ENCODE measurements at places on chromosomes 13 and 19.
A peak's percentile ranks its signal among the peaks of the same experiment; 100 is the strongest.

- DNase-seq = no peak
These were observed 36.3 kb upstream of the ZNF724 start for GRCh38 chr19:23286477-23286876.

DNA sequence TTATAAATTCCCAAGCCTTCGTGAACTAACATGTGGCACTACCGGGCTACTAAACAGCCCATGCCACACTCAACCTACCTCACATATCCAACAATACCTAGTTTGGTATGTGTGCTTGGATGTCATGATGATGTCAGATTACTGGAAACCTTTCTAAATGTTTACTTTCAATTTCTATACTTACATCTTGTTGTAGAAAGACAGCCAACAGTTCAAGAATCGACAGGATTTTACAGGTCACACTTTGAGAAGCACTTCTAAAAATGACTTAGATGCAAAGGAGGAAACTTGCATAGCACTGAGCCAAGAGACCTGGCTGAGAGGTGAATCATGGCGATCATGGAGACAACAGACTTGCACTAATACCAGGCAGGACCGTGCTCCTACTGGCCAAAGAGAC, 209.9 kb downstream of the COL4A1 start:
- DNase-seq = no peak

- no peak for DNase-seq
These were observed 1.5 kb downstream of the ENOX1 start for GRCh38 chr13:43785261-43785649.

GRCh38 chr13:106756446-106756845, 188.5 kb upstream of the ARGLU1 start:
- peak; percentile 63 for DNase-seq

GRCh38 chr13:98492335-98493041, 84.4 kb downstream of the STK24 start:
- DNase-seq = no peak

- DNase-seq = no peak
These were observed 158.5 kb downstream of the SLITRK6 start for GRCh38 chr13:85640727-85641126.

DNA sequence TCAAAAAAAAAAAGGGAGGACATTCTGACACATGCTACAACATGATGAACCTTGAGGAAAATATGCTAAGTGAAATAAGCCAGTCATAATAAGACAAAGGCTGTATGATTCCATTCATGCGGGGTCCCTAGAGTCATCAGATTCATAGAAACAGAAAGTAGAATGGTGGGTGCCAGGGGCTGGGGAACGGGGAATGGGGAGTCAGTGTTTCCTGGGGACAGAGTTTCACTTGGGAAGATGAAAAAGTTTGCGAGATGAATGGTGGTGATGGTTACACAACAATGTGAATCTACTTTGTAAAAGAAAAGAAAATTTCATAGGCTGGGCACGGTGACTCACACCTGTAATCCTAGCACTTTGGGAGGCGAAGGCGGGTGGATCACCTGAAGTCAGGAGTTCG, 6.1 kb upstream of the CLEC4G start:
- DNase-seq = no peak

GRCh38 chr13:25674371-25674770, 302.6 kb downstream of the ATP8A2 start:
- no peak for DNase-seq

- DNase-seq = no peak
These were observed 1680.9 kb downstream of the OLFM4 start for GRCh38 chr13:54709546-54709945.

GRCh38 chr13:95248953-95249352, 52.3 kb downstream of the ABCC4 start:
- DNase-seq = no peak

DNA sequence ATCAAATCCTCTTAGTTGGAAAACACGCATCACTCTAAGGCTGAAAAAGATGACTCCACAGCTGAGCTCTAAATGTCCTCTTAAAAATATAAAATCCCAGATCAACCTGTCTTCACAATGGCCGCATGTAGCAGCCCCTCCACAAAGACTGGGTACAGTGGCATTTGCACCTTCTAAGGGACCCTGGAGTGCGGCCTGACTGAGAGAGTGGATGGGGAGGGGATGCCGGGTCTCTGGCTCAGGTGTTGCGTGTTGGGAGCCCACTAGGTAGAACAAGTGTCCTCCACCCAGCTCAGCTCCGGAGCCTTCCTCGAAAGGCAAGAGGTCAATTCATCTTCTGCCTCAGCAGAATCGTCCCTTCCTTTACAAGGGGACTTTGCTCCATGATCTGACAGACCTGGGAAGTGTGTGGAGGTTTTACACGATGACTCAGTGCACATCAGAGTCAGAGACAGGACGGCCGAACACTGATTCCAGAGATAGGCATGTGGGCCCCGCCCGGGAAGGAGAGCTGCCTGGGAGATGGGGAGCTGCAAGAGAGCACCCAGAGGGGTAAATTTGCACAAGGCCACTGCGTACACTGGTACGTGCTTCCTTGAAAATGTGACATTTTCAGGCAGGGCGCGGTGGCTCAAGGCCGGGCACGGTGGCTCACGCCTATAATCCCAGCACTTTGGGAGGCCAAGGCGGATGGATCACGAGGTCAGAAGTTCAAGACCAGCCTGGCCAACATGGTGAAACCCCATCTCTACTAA, 23.5 kb upstream of the SLC15A1 start:
- no peak for DNase-seq

DNA sequence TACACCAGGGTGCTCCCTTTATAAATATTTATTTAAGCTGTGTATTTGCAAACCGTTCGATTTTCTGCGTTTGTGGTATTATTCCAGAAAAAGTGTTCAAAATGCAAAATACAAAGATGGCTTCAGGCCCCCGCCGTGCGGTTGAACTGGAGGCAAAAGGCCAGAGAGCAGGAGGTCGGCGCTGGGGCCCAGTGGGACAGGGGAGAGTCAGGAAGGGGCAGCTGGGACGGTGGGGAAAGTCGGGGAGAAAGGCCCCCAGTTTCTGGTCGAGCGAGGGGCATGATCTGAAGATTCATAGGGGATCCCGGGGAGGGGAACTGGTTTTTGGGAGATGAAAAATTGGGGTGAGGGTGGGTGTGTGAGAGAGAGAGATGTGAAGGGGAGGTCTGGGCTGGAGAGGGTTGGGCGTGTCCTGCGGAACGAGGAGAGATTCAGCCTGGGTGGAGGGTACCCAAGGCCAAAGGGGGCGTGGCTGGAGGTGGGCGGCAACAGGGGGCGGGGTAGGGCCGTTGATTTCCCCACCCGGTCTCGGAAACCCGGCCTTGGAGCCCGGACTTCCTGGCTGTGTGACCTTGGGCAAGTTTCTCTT, 678 bp downstream of the ISOC2 start:
- DNase-seq = no peak

DNA sequence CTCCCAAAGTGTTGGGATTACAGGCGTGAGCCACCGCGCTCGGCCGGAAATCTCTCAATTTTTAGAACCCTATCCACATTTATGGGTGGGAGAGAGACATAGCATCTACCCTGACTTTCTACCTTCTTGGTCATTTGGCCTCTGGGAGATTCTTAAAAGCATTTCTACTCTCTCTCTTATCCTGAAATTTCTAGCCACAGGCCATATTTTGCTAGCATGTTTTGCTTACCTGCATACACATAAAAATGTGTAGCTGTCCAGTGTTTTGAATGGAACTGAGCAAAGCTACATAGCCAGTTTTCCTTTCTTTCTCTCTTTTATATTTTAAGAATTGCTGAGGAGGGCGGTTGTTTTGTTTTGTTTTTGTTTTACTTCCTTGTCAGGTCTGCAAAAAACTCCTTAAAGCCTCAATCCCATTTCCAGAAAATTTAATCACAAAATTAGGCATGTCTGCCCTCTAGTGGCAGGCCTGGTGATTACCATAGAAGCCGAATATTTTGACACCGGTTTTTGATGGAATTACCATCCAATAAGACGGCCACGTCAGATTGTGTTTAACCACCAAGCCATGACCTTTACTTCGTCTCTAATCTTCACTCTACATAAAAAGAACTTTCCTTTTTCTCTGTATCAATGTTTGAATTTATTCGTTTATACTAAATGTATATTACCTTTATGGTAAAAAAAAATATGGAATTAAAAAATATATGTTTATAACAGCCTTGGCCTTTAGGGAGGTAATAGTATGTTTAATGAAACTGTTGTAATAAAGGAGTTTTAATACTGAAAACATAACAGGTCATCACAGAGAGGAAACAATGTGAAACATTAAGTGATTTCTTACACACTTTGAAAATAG, 34.4 kb upstream of the OXGR1 start:
- peak; percentile 65 for DNase-seq

GRCh38 chr13:28219408-28220099, 81.2 kb downstream of the PAN3 start:
- DNase-seq = no peak

DNA sequence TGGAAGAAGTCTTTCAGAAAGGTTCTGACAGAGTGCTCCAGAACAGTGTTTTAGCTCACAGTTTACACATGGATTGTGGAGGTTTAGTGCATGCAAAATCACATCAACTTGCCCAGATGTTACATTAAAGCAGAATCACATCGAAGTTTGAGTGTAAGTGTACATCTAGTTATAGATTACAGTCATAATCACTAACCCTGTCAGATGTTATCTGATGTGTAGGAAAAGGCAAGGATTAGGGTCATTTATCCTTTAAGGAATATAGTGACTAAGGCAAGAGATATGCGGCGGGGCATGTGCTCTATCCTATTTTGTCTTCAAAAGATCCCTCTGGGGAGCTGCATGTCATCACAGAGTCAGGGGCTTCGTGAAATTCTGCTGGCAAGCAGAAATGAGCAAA, 66.9 kb downstream of the CYSLTR2 start:
- DNase-seq = no peak

- DNase-seq = peak; percentile 39
These were observed 265.3 kb downstream of the NALCN start for GRCh38 chr13:101150998-101151397.

DNA sequence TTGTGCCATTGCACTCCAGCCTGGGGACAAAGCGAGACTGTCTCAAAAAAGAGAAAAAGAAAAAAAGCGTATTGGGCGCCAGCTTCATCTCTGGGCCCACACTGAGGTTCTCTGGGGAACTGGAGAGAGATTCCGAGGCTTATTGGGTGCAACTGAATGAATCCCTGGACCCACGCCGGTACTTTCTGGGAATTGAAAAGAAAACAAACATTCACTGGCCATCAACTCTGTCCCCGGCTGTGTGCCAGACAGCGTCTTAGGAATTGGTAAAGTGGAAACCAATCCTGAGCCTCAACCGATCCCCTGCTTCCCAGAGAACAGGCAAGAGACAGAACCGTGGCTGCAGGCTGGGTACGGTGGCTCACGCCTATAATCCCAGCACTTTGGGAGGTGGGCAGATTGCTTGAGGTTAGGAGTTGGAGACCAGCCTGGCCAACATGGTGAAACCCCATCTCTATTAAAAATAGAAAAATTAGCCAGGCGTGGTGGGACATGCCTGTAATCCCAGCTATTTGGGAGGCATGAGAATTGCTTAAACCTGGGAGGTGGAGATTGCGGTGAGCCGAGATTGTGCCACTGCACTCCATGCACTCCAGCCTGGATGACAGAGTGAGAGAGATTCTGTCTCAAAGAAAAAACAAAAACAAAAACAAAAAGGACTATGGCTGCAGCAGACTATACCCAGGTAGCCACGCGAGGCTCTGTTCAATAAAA, 8.6 kb downstream of the ANO8 start:
- no peak for DNase-seq

DNA sequence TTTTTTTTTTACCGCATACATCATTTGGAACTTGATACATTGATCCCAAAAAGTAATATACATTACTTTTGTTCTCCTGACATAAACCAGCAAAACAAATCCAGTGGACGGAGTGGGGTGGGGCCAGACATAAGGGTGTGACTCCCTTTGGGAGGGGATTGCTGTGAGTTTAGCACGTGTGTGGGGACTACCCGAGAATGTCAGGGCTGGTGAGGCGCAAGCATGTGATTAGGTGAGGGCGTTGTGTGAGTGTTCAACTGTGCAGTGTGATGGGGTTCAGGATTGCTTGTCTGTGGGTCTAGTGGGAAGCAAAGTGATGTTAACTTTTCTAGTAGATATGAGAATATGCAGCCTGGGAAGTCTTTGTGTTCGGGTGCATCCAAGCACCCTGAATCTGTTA, 468.0 kb downstream of the TSHZ3 start:
- no peak for DNase-seq

- DNase-seq = no peak
These were observed 11.9 kb downstream of the KLF2 start for GRCh38 chr19:16336571-16336970.

GRCh38 chr19:56086671-56087430, 34.2 kb downstream of the ZNF787 start:
- DNase-seq = no peak

DNA sequence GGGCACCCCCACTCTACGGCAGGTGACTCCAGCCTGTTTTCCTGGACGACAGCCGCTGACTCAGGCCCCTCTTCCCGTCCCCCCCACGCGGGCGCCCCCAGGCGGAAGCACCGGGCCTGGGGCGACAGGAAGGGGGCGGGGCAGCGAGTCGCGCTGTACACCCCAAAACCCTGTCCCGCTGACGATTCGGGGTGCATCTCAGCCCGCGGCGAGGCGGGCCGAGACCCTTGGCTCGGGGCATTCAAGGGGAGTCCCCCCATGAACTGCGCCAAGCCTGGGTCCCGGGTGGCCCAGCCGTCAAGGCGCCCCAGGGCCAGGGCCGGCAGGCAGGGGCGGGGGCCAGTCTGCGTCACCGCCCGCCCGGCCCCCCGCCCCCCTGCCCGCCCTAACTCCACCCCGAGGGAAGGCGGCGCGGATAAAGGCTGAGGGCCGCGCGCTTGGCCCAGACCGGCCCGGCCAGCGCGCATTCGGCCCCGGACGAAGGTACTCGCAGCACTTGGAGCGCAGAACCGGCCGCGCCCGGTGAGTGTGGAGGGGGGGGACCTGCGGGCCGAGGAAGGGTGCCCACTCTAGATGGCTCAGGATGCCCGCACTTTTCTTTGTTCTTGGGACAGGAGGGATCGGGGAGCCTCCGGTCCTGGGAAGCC, at the start of gene MIDN:
Gene MIDN (plus strand): TSS at position 445 of the 647 bp plus-strand sequence. CDS start 1,714 bp downstream, outside the sequence.
- DNase-seq = peak; percentile 90

GRCh38 chr13:33296793-33297425, 11.4 kb upstream of the STARD13 start:
- no peak for DNase-seq

- DNase-seq = no peak
These were observed 3.5 kb upstream of the ZIC5 start for GRCh38 chr13:99974939-99975561.

DNA sequence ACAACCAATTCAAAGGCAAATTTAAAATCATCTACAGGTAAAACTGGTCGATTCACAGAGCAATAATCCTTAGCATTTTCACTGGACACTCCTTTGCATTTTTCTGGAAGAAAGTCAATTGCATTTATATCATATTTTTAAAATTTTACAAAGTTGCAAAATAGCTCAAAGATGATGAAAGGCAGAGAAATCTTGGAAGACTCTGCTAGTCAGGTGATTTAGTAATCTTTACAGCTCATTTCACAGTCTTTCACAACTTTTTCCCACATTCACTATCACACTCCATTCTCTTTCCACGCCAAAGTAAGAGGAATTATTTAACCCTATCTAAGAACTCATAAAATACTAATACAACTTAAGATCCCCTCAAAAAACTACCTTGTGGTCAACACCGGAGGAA, 1063.8 kb downstream of the EFNB2 start:
- DNase-seq = no peak

Measured in retina (tissue), 1 donor.